Astrocyte (in vitro differentiated cells and primary cell): ENCODE measurements at places on chromosomes 3 and 15.

DNA sequence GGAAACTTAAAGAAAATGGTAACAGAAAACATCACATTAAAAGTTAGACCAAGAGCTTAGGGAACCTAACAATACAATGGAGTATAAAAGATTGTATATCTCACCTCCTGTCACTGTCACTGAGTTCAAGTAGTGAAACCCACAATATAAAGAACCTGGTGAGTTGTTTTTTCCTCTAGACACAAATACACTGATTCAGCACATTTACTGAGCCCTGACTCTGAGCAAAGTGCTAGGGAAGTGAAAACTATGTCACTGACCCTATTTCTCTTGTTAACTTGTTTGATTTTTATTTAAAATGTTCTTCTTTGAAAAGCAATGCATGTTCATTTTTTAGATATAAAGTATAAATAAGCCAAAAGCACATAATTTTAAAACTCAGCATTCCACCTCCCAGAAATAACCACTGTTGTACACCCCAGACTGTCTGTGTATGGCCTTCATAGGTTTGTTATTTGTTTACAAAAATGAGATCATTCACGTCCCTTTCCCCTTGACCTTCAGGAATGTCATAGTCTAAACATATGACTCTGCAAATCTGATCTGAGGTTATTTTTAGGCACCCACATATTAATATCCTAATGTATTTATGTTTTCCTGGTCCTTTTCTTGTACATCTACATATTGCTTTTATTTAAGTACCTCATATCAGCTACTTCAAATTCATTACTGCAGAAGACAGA, 69.2 kb upstream of the CSTA start:
- no peak overlapping the region for H3K4me3 ChIP-seq
- H3K36me3 ChIP-seq: no peaks in the 10 kb centered on the region
- no peaks in the 10 kb centered on the region for H3K27me3 ChIP-seq
- no peaks in the 10 kb centered on the region for H3K4me1 ChIP-seq

- no peaks in the 10 kb centered on the region for H3K36me3 ChIP-seq
- H3K27me3 ChIP-seq: no peaks in the 10 kb centered on the region
- no peak overlapping the region for H3K27ac ChIP-seq
- DNase-seq: peak; percentile 34
- peaks cover 5% of the 10 kb centered on the region for H3K4me1 ChIP-seq
These were observed 173.2 kb upstream of the PRICKLE2 start for GRCh38 chr3:64398476-64398875.

- DNase-seq: peak; percentile 82
- no peaks in the 10 kb centered on the region for H3K27me3 ChIP-seq
- no peak overlapping the region for H3K4me3 ChIP-seq
- peak overlapping the region; percentile 49 for H3K27ac ChIP-seq
- peaks cover 48% of the 10 kb centered on the region for H3K36me3 ChIP-seq
These were observed 45.2 kb upstream of the RASA2 start for GRCh38 chr3:141441381-141442364.

DNA sequence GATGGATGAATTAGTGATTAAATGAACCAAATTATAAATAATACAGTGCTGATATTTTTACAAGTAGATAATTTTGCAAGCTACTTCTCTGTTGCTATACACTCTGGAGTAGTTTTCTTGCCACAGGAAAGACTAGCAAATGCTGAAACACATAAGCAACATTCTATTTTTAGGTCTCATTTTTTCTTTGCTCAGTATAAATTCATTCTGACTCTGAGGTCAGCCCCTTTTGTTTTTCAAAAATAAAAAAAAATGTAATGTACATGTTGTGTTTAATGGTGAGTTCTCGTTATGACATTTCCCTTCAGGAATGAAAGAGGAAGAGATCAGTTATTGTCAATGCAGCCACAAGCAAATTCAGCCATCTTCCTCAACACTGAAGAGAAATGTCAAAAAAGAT, 24.9 kb downstream of the GJD2 start:
- no peak overlapping the region for H3K4me3 ChIP-seq
- no peaks in the 10 kb centered on the region for H3K4me1 ChIP-seq
- H3K27ac ChIP-seq: no peak overlapping the region
- H3K27me3 ChIP-seq: peaks cover 5% of the 10 kb centered on the region
- DNase-seq: no peak

DNA sequence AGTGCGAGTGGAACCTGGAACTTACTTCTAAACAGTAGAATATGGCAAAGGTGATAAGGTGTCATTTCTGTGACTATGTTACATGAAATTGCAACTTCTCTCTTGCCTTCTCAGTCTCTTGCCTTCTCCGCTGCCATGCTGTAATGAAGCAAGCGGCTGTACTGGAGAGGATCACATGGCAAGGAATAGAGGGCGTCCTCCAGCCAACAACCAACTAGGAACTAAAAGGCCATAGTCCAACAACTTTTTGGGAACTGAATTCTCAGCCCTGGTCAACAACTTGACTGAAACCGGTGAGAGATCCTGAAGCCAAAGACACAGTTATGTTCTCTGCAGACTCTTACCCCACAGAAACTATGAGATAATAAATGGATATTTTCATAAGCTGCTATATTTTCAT, 143.5 kb downstream of the P3H2 start:
- no peaks in the 10 kb centered on the region for H3K36me3 ChIP-seq
- DNase-seq: no peak
- no peak overlapping the region for H3K4me3 ChIP-seq
- no peak overlapping the region for H3K27ac ChIP-seq
- H3K27me3 ChIP-seq: no peaks in the 10 kb centered on the region

DNA sequence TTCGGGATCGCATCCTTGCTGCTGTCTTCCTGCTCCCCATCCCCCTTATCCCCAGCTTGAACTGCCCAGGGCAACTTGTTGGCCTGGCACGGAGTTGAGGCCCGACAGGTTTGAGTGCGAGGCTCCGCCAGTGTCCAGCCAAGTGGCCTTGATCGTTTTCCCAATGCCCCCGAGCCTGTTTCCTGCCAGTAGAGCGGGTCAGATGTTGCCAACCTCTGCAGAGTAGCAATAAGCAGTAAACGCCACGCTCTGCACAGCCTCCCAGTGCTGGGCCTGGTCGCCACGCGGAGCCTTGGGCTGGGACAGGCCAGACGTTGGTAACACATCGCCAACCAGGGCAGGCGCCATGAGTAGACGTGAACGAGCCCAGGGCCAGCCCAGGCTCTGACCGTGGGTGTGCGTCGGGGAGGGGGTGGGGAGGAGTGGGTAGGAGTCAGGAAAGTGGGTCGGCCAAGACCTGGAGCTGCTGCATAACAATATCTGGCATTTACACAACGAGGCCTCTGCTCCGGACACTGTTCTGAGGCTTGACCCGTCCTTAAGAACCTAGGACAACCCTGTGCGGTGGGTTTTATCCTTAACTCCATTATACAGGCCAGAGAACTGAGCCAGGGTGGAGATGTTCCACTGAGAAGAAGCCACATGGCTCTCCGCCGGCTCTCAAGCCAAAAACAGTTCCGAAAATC, 444 bp upstream of the ABHD14A start:
- H3K36me3 ChIP-seq: no peaks in the 10 kb centered on the region
- no peaks in the 10 kb centered on the region for H3K27me3 ChIP-seq
- no peak for DNase-seq
- H3K4me3 ChIP-seq: peak overlapping the region; percentile 82
- peaks cover 23% of the 10 kb centered on the region for H3K4me1 ChIP-seq
- H3K27ac ChIP-seq: no peak overlapping the region

DNA sequence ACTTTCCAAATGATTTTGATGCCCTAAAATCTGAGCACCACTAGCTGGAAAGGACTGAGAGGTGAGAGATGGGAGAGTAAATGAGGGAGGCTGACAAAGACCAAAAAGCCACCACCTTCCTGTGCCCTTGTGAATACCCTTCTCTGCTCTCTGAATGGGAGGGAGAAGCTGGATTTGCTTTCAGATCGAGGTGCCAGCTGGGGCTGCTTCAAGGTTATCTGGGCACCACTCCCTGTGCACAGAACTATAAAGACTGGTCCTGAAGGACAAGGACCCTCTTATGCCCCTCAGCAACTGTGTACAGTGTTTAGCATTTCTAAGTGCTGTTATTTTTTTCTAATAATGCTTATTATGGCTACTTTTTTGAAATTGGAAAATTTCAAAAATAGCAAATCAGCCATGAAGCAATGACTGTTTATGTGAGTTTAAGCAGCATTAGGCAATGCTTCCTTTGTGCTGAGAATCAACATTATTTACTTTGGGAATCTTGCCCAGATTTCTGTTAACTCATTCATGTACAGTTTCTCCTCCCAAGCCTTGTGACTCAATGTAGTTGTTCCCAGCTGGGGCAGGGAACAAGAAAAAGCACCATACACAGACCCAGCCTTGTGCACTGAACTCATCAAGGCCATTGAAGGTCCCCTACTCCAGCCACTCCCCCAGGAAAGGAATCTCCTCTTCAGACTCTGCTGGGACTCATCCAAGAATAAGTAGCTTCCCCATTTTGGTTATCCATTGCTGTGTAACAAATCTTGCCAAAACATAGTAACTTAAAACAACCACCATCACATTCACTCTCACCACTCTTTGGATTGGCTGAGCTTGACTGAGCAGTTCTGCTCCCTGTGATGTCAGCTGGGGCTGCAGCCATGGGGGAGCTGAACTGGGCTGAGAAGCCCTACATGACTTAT, 37.3 kb upstream of the CDV3 start:
- H3K4me3 ChIP-seq: no peak overlapping the region
- peak overlapping the region; percentile 52 for H3K27ac ChIP-seq
- H3K36me3 ChIP-seq: no peaks in the 10 kb centered on the region
- peaks cover 35% of the 10 kb centered on the region for H3K4me1 ChIP-seq
